GM23338 (cell line): ENCODE measurements at places on chromosomes 6 and 20.

GRCh38 chr20:9359561-9360308 is 154.7 kb upstream of the LAMP5 start:
- DNase-seq: peak; percentile 64
- no peaks in the 10 kb centered on the region for H3K4me1 ChIP-seq
- no peaks in the 10 kb centered on the region for H3K27me3 ChIP-seq
- H3K36me3 ChIP-seq: no peaks in the 10 kb centered on the region
- no peak overlapping the region for H3K4me3 ChIP-seq
- no peak overlapping the region for H3K27ac ChIP-seq

DNA sequence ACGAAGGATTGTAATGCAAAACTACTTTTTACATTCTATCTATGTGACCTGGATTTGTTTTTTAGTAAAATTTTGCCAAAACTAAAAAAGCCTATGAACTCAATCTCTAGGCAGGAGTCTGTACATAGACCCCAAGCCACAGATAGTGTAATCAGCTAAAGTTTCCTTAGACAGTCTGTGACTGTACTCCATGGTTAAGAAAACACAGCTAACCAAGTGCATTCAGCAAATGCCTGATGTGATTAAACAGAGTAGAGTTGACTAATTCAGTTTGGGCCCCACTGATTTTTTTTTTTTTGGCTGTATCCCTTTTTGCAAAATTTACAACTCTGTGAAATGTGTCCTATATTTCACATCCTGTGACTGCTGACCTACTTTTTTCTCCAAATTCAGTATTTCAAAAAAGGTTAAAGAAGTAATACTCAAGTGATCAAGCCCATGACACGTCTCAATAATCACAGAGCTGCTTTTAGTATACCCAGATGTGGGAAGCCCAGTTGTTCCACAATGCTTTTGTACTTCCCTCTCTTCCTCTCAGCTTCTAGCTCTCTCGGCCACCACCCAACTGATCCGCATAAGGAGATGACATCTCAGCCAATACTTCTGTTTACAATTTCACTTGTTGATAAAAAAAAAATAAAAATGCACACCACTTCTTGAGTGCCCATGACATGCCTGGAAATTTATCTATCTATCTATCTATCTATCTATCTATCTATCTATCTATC is 108.8 kb upstream of the TBX18 start:
- no peak for DNase-seq
- no peaks in the 10 kb centered on the region for H3K4me1 ChIP-seq
- no peaks in the 10 kb centered on the region for H3K36me3 ChIP-seq
- H3K4me3 ChIP-seq: no peak overlapping the region
- H3K27me3 ChIP-seq: no peaks in the 10 kb centered on the region

GRCh38 chr6:41072836-41073202 is at the start of gene NFYA:
TSS of gene NFYA (plus strand) at chr6:41072974. CDS start at chr6:41079090, 6,116 bp downstream.
- H3K27me3 ChIP-seq: no peaks in the 10 kb centered on the region
- H3K27ac ChIP-seq: peak within 1 kb of the TSS; percentile 99

DNA sequence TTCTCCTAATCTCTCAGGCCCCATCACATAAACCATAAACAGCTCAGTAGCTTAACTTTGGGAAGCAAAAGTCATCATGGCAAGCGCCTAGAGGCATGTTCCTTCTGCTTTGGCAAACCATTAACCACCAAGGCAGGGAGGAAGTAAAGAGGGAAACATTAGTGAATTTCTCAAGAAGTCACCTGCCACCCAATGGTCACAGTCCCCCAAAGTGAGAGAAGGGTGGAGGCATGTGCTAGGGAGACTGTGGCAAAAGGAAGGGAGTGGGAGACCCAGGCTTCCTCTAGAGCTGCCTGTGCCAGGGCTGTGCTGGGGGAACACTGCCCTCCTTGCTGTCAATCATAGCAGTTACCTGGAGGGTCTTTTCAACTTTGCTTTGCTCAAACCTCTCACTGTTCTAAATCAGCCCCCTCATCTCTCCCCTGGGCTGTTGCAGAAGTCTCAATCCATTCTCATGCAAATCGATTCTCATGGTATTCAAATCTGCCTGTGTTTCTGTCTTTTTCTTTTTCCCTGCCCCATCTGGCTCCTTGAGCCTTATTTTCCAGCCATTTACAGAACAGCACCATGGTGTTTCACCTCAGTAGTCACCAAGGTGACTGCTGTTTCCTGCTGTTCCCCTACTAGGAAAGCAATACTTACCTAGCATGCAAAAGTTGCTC is 1.8 kb upstream of the RNF24 start:
- peak; percentile 51 for DNase-seq
- peak overlapping the region; percentile 8; the same call in 1 of the 2 replicates for H3K4me3 ChIP-seq
- H3K27me3 ChIP-seq: peaks cover 9% of the 10 kb centered on the region
- peak overlapping the region; percentile 33; the same call in 1 of the 2 replicates for H3K27ac ChIP-seq
- no peaks in the 10 kb centered on the region for H3K36me3 ChIP-seq

- H3K36me3 ChIP-seq: no peaks in the 10 kb centered on the region
- DNase-seq: no peak
These were observed 53.6 kb upstream of the TRERF1 start for GRCh38 chr6:42505385-42505718.

DNA sequence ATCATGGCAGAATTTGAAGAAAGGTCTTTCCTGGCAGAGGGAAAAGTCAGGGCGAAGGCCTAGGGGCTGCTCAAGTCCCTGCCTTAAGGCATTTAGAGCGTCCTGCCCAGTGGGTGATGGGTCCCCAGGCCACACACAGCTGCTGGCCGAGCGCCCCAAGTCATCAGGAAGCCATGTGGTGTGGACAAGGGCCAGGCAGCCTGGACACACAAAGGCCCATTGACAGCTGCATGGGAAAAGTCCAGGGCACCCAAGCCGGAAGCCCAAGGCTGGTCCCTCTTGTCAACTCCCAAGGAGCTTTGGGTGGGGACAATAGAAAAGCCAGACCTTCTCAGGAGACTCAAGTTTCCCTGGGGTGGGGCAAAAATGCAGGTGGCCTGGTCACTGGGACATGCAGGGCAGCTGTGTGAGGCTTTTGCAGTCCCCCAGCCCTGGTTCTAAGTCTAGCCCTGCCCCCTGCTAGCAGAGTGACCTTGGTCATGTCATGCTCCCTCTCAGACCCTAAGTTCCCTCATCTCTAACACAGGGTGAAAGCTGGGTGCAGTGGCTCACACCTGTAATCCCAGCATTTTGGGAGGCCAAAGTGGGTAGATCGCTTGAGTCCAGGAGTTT is 44.3 kb upstream of the PTGIS start:
- no peak overlapping the region for H3K27ac ChIP-seq
- no peak for DNase-seq
- H3K36me3 ChIP-seq: no peaks in the 10 kb centered on the region
- no peak overlapping the region for H3K4me3 ChIP-seq
- H3K27me3 ChIP-seq: no peaks in the 10 kb centered on the region
- no peaks in the 10 kb centered on the region; the same call in 1 of the 2 replicates for H3K4me1 ChIP-seq

- no peaks in the 10 kb centered on the region for H3K36me3 ChIP-seq
- no peak overlapping the region for H3K27ac ChIP-seq
- peaks cover 30% of the 10 kb centered on the region for H3K4me1 ChIP-seq
- DNase-seq: peak; percentile 57
These were observed 6.2 kb downstream of the C20orf204 start for GRCh38 chr20:64042054-64042781.
